ENCODE measurements at places on chromosomes 3 and 15.

DNA sequence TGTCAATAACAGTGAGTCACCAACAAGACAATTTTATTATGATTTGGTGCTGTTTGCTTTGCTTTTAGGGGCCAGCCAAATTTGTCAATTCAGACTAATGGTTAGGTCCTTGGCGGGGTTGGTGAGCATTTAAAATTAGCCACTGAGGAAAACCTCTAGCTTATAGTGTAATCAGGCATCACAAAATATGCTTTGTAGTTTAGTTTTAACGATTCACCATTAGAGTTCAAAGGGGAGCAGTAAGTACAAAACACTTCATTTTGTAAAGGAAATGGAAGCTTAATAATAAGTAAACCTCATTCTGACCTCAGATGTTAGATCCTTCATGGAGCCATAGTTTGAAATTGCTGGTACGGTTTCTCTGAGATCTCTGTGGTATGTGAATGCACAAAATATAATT lies 218.4 kb upstream of the GOLIM4 start:
- no peak for DNase-seq

GRCh38 chr15:38263996-38264395 lies 11.4 kb downstream of the SPRED1 start:
- DNase-seq = no peak

GRCh38 chr3:97810779-97811390 lies 10.9 kb upstream of the CRYBG3 start:
- no peak for DNase-seq

DNA sequence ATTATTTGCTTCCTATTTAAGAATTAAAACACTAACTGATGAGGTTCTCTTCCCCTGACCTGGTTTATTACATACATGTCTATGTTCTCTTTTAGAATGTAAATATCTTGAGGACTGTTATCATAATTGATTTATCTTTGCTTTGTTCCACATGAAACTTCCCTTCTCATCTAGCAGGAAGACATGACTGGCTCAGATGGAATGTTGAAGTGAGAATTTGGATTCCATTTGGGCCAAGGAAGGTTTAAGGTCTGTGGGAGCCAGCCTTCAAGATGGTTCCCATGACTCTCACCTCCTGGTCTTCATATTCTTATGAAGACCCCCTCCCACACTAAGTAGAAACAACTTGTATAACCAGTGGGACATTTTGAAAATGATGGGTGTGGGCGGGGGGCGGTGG lies 222.2 kb upstream of the GADL1 start:
- DNase-seq = no peak

Data from Calu3 (cell line).